CD4-positive, alpha-beta T cell treated with Interferon gamma for 1 hour (primary cell): ENCODE measurements at places on chromosomes 2 and 18.

GRCh38 chr2:97714084-97714949, 941 bp downstream of the ZAP70 start:
- no peak for DNase-seq

GRCh38 chr2:71216501-71216900, 10.4 kb downstream of the PAIP2B start:
- no peak for DNase-seq

- DNase-seq: no peak
Observed at GRCh38 chr2:200322607-200323006, 16.1 kb downstream of the SPATS2L start.

DNA sequence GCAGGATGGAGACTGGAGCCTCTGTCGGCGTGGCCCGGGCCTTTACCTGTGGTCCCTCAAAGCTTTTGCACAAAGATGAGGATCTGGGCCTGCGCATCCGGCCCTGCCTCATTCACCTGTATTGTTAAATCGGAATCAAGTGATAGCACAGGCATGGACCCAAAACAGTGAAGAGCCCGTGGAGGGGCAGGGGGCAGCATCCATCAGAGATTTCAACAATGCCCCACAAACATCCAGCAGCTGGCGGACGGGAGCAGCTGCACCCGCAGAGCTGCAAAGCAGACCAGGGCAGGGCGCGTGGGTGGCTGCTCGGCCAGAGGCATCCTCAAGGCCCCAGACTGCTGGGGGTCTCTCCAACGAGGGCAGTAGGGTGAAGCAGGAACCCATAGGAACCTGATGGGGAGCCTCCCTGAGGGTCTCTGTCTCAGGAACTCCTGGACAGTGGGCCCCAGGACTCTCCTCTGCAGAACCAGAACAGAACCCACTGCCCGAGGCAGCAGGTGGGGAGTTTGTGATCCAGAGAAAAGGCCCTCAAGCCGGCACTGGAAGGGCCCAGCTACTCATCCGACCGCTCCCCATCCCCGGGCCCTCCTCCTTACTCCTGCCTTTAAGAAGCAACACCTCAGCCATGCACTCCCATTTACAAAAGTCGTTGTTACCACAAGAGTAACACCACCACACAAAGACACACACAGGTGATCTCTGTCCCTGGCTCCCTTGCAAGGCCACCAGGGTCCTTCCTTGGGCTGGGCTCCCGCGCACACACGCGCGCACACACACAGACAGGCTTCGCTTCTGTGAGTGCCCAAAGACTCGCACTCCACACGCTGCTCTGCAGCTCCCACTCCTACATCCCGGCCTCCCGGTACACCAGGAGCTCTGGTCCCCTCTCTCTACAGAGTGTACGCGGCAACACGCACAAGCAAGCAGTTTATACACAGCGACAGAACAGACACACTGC, 28.8 kb downstream of the HDAC4 start:
- DNase-seq: no peak

- DNase-seq: no peak
Observed at GRCh38 chr2:62398356-62398755, 107.6 kb downstream of the TMEM17 start.

DNA sequence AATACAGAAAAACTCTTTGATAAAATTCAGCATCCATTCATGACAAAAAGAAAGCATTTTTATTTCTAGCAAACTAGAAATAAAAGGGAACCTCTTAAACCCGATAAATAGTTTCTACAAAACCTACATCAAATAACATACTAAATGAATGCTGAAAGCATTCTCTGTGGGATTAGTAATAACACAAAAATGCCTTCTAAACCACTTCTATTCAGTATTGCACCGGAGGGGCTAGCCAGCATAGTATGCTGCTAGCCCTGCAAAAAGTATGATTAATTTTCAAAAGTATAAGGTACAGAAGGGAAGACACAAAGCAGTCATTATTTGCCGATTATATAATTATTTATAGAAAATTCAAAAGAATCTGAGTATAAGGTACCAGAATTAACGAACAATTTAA, 145.2 kb downstream of the DTNB start:
- no peak for DNase-seq

GRCh38 chr2:221465776-221466175, 106.3 kb downstream of the EPHA4 start:
- peak; percentile 15 for DNase-seq
